ENCODE measurements at places on chromosomes 11 and 22. TPM values are rescaled to one million over a fixed set of nuclear protein-coding genes. Genes with fewer than 3 reads are reported as not detected.

DNA sequence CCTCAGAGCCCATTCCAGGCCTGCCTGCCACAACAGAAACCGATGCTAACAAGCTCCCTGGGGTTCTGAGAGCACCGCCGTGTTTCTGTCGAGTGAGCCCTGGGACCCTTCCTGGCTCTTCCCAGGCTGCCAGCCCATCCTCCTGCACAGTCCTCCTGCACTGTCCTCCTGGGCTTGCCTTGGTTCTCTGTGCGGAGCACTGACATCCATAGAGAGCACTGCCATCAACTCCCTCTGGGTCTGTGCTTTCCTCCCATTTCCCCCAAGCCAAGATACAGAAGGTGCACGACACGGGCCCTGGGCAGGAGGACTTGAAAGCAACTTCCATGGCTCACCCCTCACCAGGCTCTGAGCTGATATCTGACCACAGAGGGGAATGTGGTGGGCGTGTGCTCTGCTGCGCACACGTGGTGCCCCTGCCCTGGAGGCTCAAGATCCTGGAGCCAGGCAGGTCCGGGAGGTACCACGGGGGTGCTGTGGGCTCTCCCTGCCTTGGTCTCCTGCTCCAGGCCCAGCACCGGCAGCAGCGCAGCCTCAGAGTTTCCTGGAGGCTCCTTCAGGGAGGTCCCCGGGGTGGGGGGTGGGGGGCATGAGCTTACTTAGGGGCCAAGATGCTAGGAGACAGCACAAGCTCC lies 304.2 kb downstream of the BRD1 start:
- H3K36me3 ChIP-seq: no peaks in the 10 kb centered on the region
- no peaks in the 10 kb centered on the region for H3K4me1 ChIP-seq
- H3K27me3 ChIP-seq: no peaks in the 10 kb centered on the region
- no peak overlapping the region for H3K4me3 ChIP-seq

- H3K27me3 ChIP-seq: no peaks in the 10 kb centered on the region
- no peak overlapping the region for H3K4me3 ChIP-seq
- no peaks in the 10 kb centered on the region for H3K4me1 ChIP-seq
- DNase-seq: no peak
Measured at GRCh38 chr11:29317694-29318093, 699.1 kb downstream of the KCNA4 start.

GRCh38 chr11:65922565-65922964 lies 3.3 kb downstream of the DRAP1 start:
- H3K27ac ChIP-seq: no peak overlapping the region
- peaks cover 27% of the 10 kb centered on the region for H3K36me3 ChIP-seq
- no peaks in the 10 kb centered on the region for H3K27me3 ChIP-seq
- DNase-seq: no peak

- no peak for DNase-seq
- no peaks in the 10 kb centered on the region for H3K27me3 ChIP-seq
- peaks cover 63% of the 10 kb centered on the region for H3K36me3 ChIP-seq
- H3K4me3 ChIP-seq: no peak overlapping the region
- peak overlapping the region; percentile 19 for H3K27ac ChIP-seq
Measured at GRCh38 chr11:117217141-117218084, 14.5 kb downstream of the PCSK7 start.

Gene E2F8
- total RNA-seq: 29.0 TPM
